ENCODE measurements at places on chromosomes 5 and 9.

DNA sequence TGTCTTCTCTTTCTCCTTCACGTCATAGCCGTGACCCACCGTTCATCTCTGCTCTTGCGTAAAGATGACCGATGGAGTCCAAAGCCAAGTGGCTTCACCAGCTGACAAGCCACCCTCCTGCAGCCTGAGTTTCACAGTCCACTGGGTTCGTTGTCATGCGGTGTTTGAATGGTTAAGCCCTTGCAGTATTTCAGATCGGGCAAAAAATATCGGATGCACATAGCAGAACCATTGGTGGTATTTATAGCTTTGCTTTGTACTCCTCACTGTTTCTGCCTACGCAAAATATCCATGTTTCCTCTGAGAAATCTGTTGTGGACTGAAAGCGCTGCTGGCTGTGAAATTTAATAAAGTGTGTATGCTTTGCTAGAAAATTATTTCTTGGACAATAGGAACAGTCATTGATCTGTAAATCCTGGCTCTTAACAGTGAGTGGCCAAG is 34.5 kb upstream of the NCS1 start:
- DNase-seq: no peak

DNA sequence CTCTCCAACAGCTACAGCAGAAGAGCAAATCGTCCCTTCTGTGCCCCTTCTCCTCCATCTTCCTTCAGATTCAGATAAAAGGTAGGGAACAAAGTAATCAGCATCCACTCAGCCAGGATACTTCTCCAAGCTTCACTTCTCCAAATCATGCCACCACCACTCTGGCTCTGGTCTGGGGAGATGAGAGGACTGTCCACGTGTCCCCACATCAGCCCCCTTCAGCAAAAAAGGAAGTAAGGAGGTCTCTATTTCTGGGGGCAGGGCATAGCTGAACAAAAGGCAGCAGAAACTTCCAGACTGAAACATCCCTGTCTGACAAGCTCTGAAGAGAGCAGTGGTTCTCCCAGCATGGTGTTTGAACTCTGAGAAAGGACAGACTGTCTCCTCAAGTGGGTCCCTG is 116.9 kb downstream of the C5orf15 start:
- no peak for DNase-seq

GRCh38 chr9:89247431-89248353 is 63.3 kb upstream of the CKS2 start:
- no peak for DNase-seq

DNA sequence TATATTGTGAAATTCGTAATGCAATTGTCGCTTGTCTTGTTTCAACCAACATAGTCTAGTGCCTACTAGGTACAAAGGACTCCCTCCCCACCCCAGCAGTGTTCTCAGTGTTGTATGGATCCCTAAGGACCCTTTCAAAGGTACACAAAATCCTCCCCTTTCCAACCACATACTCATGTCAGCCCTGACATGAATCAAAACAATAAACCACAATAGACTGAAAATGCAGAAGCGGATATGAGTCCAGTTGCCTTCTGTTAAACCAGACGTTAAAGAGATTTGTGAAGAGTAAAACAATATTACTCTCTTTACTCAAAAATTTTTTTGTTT is 82.4 kb upstream of the IFNK start:
- DNase-seq: peak; percentile 48

GRCh38 chr5:53343187-53343586 is 137.2 kb upstream of the FST start:
- no peak for DNase-seq

GRCh38 chr9:11347437-11347836 is 734.6 kb upstream of the PTPRD start:
- DNase-seq: no peak

DNA sequence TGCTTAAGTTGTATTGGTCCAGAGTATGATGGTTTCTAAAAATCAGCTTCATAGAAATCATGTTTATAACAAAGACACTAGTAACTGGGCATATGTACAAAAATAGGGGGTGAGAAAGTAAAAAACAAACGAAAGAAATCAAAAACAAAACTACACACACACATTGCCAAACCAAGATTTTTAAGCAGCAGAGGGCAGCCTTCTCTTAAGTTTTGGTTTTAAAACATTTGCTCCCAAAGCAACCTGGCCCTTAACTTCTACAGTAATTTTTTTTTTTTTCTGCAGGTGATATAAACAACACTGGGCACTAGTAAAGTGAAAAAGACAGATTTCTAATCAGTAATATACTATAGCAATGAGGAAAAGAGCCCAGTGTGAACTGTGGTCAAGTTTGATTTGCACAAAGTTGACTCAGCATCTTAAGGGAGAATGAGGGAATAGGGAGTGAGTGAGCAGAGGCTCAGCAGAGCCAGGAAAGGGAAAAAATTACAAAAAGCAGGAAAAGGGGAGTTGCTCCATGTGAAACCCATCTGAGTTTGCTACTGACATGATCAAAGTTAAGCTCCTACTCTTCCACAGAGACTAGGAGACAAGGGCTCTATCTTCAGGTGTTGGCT is 13.4 kb upstream of the GAPT start:
- no peak for DNase-seq

- DNase-seq: no peak
Observed at GRCh38 chr9:135123126-135123772, 35.8 kb downstream of the OLFM1 start.

DNA sequence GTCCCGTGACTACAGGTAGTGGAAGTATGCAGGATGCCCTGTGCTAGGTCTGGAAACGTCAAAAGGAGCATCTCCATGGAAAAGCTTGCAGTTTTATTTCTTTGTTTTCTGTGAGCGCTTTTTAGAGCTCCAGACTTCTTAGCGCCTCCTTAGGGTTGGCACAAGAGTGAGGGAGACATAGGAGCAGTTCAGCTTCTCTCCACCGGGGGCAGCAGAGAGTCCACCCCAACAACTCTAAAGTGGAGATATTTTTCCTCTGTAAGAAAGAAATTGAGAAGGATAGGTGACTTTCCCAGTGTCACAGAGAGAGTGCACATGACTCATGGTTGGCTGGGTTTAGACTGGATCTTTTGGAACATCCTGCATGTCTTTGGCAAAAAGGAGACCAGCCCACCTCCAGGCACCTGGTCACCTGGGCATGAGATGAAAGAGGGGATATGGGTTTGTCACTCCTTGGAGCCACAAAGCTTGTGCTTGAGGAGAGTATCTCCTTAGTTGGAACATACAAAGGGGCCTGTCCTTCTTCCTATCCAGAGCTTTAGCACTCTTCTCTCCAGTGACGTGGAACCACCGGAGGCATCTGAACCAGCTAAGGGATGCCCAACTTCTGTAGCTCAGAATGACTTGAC is 637.7 kb downstream of the SEMA5A start:
- peak; percentile 22 for DNase-seq

GRCh38 chr5:127834094-127834531 is 130.9 kb downstream of the CCDC192 start:
- DNase-seq: no peak

DNA sequence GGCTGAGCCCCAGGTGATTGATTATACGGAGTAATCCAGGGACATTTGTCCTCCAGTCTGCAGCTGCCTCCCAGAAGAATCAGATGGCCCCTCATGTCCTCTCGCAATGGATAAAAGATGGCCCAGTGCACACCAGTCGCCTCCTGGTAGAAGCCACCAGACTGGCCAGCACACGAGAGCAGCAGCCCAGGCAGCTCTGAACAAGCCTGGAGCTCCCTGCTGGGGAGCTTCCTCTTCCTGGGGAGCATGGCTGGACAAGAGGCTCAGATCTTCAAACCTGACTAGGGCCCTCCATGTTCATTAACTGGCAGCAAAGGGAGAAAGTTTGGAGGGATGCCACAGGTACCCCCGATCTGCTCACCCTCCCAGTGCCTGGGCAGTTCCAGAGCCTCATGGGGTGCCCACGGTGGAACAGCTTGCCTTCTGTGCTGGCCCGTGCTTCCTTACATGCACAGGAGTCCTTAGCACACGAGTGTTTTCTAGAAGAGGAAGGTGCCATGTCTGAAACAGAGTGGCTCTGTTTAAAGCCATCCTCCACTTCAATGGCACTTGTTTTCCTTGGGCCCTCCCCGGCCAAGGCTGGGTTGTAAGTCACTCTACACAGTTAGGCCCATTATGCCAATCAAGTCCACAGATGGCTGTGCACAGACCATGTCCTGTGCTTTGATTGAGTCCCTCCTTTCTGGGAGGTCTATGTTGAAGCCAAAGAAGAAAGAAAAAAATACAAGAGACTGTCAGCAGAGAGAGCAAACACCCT is 75.6 kb downstream of the PRRT1B start:
- DNase-seq: no peak

DNA sequence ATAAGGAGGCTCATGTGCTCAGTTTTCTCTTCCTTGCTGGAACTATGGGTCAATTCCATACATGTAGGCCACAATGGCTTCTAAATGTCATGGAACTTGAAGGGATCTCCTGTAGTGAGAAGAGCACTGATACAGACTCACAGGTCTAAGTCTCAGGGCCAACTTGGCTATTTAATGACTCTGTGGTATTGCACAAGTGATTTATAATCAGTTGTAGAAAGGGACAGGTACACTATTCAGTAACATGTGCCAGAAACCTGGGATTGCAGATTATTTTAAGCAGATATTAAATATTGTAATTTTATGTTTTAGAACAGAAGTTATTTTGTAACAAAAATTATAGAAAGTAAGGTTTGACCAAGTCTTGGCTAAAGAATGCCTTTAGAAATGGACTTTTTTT is 241.5 kb upstream of the PIK3R1 start:
- no peak for DNase-seq

DNA sequence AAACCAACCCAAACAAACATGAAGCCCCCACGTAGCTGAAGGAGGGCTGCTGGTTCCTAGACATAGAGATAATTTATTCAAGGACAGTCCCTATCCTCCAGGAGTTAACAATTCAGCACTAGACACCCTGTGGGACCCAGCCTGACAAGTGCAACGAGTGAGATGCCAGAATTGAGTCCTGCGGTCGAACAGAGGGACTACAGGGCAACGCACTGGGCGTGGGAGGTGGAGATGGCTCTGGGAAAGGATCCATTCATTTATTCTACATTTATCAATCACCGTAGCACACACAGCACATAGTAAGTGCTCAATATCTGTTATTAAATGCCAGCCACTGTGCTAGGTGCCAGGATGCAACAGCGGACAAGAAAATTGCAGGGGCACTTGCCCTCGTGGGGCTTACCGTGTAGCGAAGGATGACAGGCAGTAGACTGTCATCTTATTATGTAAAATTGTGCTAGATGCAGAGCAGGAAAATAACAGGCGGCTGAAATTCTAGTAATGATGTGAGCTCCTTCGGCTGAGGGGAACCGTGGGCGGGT is 855 bp upstream of the ARHGAP26 start:
- no peak for DNase-seq

DNA sequence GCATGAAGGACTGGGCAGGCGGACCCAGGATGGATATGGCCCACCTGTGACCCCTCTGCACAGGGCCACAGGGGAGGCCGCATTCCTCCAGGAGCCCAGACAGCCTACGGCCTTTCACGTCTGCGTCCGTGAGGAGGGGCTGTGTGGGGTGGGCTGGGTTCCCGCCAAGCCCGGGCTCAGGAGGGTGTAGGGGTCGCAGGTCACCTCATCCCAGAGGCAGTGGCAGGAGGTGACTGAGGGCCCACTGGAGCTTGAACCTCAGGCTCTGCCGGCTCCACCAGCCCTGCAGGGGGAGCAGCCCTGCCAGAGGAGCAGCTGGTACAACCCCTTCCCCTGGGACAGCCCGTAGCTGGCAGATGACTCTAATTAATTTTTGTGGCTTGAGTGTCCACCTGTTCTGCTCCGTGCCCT is 40.7 kb upstream of the CACNA1B start:
- no peak for DNase-seq

DNA sequence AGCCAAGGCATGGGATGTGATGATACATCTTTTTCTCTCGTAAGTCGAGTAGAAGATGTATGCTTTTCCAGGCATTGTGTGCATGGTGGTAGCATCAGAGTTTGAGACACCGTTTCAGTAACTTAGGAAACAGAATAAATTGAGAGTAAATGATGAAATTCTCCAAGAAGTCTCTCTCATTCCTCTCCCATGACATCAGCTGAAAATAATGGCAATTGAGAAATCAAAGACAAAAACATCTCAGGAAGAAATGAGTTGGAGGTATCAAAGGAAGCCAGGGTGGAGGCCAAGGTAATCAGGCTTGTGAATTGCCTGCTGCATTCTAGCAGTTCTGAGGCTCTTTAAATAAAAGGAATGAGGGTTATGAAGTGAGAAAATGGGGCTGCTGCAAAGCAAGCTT is 53.9 kb downstream of the SGCD start:
- no peak for DNase-seq

- DNase-seq: no peak
Observed at GRCh38 chr5:166401391-166401790, 1890.1 kb upstream of the WWC1 start.

DNA sequence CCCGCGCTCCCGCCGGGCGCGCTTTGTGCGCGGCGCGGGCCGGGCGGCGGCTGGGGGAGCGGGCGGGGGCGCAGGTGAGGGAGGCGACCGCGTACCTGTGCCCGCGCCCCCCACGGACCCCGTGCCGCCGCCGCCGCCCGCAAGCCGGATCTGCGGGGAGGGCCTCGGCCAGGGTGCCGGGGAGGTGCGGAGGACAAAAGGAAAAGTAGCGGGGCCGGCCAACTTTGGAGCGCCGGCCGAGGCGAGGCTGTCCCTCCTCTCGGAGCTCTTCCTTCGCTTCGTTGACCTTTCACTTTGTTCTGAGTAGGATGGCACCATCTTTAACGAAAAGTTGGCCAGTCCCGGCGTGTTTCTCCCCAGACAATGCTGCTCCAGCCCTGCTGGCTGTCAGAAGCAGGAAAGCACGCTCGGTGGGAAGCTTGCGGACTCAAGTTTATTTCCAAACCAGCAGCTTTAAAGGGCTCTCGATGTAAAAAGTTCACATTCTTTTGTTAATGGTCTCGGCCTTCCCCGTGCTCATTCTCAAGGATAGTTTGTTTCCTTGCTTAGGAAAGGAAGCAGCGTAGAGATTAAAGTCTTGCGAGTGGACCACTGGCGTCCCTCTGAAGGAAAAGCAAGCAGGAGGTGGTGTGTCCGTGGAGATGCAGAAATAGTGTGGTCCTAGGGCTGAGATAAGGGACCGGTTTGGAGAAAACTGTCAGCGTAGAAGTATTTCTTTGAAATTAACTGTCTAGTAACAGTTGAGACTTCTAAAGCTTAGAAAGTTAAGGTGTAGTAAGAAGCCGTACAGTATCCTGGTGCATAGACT is 639 bp downstream of the EHMT1 start:
- DNase-seq: no peak

DNA sequence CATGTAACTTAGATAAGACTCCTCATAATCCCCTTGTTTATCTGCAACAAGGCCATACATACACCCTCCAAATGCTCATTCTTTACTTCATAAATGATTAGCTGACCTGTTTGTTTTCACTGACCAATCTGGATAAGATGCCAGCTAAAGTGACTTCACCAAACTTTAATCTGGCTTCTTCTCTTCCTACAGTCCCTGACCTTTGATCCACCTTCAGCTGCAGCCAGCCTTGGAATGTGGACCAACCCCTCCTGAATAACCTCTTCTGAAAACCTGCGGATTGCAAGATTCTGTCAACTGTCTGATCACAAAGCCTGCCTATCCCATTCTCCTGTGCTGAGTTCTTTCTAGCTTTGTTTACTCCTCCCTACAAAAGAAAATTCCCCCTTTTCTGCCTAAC is 476.8 kb downstream of the LRRC70 start:
- no peak for DNase-seq

GRCh38 chr5:133353741-133354140 is 258.6 kb downstream of the FSTL4 start:
- DNase-seq: no peak
